ENCODE measurements at places on chromosomes 4 and X.

- DNase-seq: no peak
These were observed 369.6 kb downstream of the PCDH7 start for GRCh38 chr4:31089815-31090214.

DNA sequence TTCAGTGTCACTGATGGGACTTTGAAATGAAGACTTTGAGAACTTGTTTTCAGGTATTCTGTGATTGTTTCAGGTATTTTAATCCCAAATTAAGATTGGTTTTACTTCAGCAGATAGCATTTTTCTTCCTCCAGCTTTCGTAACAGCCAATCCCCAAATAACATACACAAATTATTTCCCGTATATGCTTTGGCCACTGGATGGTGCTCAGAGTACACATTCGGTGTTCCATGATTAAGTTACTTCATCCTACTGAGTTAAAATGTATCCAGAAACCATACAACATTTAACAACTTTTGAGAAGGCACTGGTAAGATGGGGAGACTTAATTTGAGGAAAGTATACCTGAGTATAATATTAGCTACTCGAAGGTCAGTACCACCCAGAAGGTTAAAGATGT, 233.4 kb upstream of the FAM47A start:
- no peak for DNase-seq

- DNase-seq: no peak
These were observed 8.0 kb upstream of the KLHL5 start for GRCh38 chr4:39053983-39054382.

DNA sequence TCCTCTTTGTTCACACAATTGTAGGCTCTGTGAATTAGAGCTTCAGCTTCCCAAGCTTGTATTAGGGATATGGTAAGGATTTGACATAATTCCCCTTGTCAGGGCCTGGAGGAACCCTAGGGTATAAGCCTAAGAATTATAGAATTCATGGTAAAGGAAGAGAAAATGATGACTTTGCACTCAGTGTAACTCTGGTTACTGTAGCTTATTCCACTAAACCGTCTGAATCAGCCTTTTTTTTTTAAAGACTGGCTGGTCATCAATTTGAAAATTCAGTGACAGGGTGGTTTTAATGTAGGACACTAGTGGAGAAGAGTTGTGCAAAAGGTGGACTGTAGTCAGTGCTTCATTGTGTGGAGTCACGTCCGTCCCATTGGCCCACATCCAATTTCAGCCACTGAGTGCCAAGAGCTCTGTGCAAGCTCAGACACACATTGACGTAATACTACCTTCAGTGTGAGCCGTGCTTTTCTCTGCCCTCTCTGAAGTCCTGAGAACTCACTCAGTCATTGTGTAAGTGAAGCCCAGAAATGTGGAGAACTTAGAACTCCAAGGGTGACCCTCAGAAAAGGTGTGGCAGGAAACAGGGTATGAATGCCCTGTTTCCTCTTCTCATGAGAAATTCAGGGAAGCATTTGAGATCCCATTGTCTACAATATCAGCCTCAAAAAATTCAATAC, 449.8 kb downstream of the C4orf33 start:
- no peak for DNase-seq

- no peak for DNase-seq
These were observed 2528.4 kb downstream of the ARAP2 start for GRCh38 chr4:33715841-33716395.

DNA sequence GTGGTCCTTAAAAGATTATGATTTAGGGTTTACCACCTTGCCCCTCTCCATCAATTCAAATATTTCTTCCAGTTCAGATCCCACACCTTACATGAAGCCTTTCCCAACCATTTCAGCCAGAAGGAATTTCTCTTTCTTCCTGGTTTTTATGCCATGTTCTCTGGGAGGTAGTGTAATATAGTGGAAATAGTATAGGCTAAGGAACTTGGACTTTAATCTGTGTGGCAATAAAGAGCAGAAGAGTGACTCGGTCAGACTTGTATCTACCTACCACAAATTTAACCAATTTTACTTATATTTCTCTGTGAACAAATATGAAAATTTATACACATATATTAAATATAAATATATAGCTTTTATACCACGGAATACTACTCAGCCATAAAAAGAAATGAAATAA, 18.4 kb upstream of the CISD2 start:
- DNase-seq: no peak

- no peak for DNase-seq
These were observed 82.2 kb downstream of the SH3KBP1 start for GRCh38 chrX:19805046-19805690.

GRCh38 chr4:54384563-54384962, 155.5 kb downstream of the PDGFRA start:
- DNase-seq: no peak

DNA sequence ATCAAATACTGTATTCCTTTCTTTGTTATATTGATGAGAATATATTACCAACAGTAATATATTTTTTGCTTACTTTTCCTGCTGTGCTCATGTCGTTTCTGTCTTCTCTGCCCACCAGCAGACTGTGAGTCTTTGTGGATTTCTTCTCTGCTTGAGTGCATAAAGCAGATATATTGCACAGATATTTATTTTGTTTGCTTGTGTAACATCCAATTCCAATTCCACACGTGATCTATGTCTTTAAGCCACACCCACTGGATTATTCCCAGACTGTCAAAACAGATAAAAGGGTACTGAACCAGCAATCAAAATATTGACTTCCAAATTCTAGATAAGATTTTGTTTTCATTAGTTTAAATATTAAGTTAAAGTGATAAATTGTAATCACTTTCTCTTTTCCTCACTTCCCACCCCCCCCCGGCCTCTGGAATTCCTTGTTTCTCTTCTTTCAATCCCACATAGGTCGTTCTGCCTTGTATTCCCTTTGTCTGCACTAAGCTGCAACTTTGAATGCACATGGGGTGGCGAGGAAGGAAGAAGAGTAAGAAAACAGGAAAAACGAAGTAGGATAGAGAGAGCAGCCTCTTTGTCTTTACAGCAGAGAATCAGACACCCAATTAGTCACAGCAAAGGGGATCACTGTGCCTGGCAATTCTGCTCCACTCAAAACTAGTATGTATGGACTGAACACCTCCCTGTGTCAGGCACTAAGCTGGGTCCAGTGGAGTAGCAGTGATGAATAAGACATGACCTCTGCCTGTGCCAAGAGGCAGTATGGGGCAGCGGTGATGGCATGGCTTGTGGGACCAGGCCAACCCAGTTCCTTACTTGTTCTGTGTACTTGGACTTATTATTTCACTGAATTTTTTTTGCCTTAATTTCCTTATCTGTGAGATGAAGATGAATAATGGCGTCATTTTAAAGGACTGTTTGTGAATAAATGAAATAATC, at the start of gene ADH1B:
TSS of gene ADH1B (minus strand) at position 161 of the 951 bp plus-strand sequence. CDS start at position 91, 70 bp downstream.
- DNase-seq: no peak

DNA sequence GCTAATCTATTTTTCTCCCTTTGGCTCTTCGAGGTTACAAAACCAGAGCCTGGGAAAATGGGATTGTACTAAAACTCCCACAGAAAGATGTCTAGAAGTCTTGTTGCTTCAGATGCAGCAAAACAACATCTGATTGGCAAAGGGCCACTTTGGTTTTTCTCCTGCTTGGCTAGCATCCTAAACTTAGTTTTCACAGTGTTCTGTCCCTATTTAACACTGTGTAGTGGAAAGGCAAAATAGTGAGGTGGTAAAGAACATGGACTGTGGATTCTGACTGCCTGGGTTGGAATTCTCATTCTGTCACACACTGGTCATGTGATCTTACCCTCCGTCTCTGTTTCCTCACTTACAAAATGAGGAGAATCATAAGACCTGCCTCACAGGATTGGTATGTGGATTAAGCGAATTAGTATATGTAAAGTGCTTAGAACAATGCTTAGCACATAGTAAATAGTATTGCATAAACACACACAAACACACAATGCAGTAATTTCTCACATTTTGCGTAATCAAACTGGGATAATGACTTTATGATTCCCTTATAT, 23.5 kb downstream of the TIGD2 start:
- no peak for DNase-seq

- DNase-seq: no peak
These were observed 13.4 kb downstream of the EVC start for GRCh38 chr4:5724377-5724776.

- no peak for DNase-seq
These were observed 50.1 kb upstream of the NSUN7 start for GRCh38 chr4:40699648-40700047.

- no peak for DNase-seq
These were observed 85.3 kb downstream of the ZNF518B start for GRCh38 chr4:10371869-10372471.

- DNase-seq: no peak
These were observed 434.3 kb upstream of the RASGEF1B start for GRCh38 chr4:81905971-81906370.

DNA sequence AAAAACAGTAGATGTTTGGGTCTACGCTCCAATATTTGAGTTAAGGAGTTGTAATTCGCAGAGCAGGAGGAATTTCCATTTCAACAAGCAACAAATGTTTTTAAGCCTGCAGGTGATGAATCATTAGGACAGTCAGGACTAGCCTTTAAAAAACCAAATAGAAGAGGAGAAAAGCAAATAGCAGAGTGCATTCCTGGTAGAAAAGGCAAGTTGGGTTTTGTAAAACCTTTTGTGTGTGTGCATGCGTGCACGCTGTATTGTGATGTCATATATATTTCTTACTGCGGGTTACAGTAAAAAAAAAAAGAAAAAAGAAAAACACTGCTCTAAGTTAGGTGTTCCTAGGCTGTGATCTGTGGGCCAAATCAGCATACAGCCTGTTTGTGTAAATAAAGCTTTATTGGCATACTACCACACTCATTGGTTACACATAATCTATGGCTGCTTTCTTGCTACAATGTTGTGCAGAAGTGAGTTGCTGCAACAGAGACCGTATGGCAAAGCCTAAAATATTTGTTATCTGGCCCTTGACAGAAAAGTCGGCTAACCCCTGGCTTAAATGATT, 135.6 kb downstream of the MID1 start:
- no peak for DNase-seq

DNA sequence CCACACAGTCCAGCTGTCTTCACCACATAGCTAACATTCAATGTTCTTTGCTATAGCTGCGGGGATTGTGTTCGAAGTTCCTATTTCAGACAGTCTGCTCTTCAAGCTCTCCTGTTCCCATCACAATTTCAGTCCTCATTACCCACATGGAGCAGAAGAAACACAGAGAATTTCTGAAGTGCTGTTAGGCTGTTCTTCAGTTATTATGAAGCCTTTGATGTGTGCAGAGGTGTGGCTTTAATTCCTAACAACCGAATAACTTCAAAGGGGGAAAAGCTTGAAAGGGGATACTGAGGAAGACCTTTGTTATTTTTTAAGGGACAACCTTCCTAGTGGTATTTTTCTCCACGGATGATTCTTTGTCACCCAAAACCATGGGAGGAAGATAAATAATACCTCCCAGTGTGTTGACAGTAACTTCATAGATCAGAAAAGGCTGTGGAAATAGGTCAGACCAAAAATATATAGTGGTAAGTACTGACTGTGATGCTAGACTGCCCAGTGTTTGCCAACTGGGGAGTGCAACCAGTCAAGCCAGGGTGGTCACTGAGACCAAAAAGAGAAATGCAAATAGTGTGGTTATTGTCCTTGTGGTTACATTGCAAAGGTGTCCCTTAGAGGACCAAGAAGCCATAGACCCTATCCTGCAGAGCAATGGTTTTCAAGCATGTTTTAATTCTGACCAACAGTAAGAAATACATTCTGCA, 52.1 kb downstream of the PRKG2 start:
- DNase-seq: no peak

DNA sequence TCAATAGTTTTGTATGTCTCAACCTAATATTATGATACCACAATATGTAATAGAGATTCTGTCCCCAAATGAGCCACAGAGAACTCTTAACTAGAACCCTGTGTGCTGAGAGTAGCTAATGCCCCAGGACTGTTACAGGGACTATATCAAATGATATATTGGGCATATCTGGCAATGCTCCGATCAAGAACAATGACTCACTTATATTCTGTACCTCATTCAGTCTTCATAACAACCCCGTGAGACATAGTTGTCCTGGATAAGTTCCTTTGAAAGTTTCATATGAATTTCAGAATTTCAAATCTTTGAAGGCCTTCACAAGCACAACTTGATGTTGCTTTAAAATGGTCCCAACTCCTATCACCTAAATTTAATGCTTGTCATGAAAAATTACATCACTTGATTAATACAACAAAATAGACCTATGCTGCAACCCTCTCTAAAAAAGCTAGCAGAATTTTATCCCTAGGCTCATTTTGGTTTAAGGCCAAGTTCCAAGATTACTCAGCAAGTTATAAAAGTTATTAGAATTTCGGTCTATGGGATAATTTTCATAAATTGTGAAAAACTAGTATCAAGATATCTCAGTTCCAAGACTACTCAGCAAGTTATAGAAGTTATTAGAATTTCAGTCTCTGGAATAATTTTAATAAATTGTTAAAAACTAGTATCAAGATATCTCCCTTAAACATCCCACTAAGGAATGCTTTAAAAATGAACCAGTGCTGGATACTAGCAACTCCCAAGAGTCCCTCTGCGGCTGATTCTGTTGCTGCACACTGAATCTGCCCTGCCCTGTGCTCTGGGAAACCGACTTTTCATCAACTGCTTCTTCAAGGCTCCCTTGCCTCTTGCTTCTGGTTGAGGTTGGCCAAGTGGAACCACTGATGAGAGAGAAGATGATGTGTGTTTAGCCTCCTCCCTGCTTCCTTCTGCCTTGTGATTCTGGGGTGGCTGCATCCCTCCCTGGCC, 6.0 kb upstream of the ANXA3 start:
- DNase-seq: no peak

GRCh38 chr4:185564349-185564748, 29.0 kb upstream of the PDLIM3 start:
- DNase-seq: no peak

GRCh38 chr4:68451246-68452211, 4.3 kb downstream of the TMPRSS11E start:
- no peak for DNase-seq

- DNase-seq: no peak
These were observed 164.9 kb upstream of the USP9X start for GRCh38 chrX:40920351-40920750.

GRCh38 chrX:125003746-125004446, 315.8 kb upstream of the TEX13C start:
- DNase-seq: no peak

DNA sequence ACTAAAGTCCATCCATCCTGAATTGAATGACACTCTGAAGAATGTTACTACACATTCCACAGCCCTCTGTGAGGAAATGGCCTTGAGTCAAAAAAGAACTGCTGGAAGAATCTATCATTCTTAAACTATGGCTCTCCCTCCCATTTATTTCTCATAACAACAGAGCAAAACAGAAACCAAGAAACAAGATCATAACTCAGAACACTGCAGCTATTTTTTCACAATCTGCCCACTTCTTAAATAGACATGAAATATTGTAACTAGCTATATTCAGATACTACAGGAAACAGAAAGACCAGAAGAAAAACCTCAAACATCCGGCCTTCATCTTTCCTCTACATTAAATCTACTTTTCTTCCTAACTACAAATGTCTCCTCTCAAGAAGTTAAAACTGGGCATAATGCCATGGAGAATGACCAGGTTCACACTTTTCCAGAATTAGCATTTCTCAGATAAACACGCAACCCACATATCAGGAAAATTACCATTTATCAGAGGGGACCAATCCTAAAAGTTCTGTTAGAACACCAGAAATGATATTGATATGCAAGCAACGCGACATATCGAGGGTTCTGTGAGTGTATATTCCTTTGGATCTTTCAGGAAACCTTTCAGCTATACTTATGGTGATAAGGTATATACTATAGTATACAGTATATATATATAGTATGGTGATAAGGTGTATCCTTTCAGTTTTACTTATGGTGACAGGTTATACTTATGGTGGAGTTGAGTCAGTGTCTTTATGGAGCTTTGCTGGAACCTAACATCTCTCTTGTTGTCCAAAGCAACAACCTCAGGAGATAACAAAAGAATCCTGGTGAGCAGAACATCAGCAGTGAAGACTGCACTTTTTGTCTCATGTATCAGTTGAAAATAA, 60.4 kb upstream of the IRF2 start:
- no peak for DNase-seq
